ENCODE measurements at places on chromosomes 11 and 22. TPM values are rescaled to one million over a fixed set of nuclear protein-coding genes. Genes with fewer than 3 reads are reported as not detected.

Gene IGSF9B
- 101 TPM for total RNA-seq

Gene SAA4
- not detected for total RNA-seq

Gene CACNA1I
- 0.09 TPM for total RNA-seq

Gene PTDSS2
- 32.1 TPM for total RNA-seq

- H3K4me1 ChIP-seq: no peaks in the 10 kb centered on the region
- no peak for DNase-seq
- H3K4me3 ChIP-seq: no peak overlapping the region
These were observed 45.7 kb downstream of the PHF21B start for GRCh38 chr22:44963832-44964721.

DNA sequence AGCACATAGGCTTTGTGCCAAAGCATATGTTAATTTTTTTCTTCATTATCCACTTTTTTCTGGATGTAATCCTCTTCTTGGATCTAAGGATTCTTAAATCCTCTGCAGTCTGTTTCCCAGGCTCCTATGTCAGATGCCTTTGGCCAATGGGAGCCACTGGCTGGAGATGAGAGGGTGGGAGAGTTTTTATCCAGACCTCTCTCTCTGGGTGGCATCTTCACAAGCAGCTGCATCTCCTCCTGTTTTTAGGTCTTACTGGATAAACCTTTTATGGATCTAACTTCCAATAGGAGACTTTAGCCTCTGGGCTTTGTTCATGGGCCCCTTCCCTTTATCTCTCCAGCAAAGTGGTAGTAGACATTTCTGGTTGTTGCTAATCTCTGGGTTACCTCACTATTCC is 22.4 kb upstream of the MPPED2 start:
- DNase-seq: no peak
- H3K4me3 ChIP-seq: no peak overlapping the region
- H3K4me1 ChIP-seq: no peaks in the 10 kb centered on the region
- no peaks in the 10 kb centered on the region for H3K27me3 ChIP-seq
- no peaks in the 10 kb centered on the region for H3K36me3 ChIP-seq

DNA sequence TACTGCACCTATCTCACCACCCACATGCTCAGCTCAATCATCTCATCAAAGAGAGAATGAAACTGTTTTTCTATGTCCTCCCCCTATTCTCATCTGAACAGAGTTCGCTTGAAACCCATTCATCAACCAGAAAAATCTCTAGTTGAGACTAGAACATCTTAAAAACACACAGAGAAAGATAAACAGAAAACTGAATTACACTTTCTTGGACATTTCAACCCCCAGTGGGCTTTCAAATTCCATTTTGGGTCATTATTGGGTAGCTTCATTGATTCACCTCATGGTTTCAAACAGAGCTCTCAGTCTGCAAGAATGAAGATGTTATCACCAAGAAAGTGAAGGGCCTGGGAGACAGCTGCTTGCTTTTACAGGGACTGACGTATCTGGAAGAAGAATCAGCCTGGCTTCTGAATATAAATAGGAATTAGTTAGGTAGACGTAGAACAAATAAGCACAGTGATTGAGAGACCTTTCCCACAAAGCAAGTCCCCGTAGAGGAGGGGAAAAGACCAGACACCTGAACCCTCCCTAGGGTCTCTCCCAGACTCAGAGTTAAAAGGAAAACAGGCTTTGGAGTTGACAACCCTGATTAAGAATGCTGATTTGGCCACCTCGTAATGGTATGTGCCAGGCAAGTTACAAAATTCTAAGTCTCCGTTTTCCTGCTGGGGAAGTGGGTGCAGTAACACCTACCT is 155.7 kb downstream of the BBOX1 start:
- no peak overlapping the region for H3K4me3 ChIP-seq
- no peak for DNase-seq
- H3K27ac ChIP-seq: no peak overlapping the region
- no peaks in the 10 kb centered on the region for H3K36me3 ChIP-seq
- no peaks in the 10 kb centered on the region for H3K27me3 ChIP-seq
- no peaks in the 10 kb centered on the region for H3K4me1 ChIP-seq

GRCh38 chr11:64803846-64804345 is 882 bp upstream of the MAP4K2 start:
- H3K27me3 ChIP-seq: no peaks in the 10 kb centered on the region
- H3K36me3 ChIP-seq: peaks cover 41% of the 10 kb centered on the region
- H3K4me1 ChIP-seq: peaks cover 16% of the 10 kb centered on the region

- no peak for DNase-seq
- no peaks in the 10 kb centered on the region for H3K27me3 ChIP-seq
- H3K36me3 ChIP-seq: peaks cover 30% of the 10 kb centered on the region
These were observed 49.0 kb upstream of the SERPIND1 start for GRCh38 chr22:20724676-20725454.

- DNase-seq: no peak
- peaks cover 32% of the 10 kb centered on the region for H3K4me1 ChIP-seq
- H3K36me3 ChIP-seq: peaks cover 21% of the 10 kb centered on the region
- peak overlapping the region; percentile 90 for H3K4me3 ChIP-seq
- peak overlapping the region; percentile 86 for H3K27ac ChIP-seq
These were observed 31.4 kb downstream of the ARAP1 start for GRCh38 chr11:72720784-72721183.

- H3K36me3 ChIP-seq: no peaks in the 10 kb centered on the region
- no peak for DNase-seq
- no peaks in the 10 kb centered on the region for H3K4me1 ChIP-seq
- no peaks in the 10 kb centered on the region for H3K27me3 ChIP-seq
- no peak overlapping the region for H3K27ac ChIP-seq
- no peak overlapping the region for H3K4me3 ChIP-seq
These were observed 237.3 kb upstream of the CADM1 start for GRCh38 chr11:115741376-115742107.

DNA sequence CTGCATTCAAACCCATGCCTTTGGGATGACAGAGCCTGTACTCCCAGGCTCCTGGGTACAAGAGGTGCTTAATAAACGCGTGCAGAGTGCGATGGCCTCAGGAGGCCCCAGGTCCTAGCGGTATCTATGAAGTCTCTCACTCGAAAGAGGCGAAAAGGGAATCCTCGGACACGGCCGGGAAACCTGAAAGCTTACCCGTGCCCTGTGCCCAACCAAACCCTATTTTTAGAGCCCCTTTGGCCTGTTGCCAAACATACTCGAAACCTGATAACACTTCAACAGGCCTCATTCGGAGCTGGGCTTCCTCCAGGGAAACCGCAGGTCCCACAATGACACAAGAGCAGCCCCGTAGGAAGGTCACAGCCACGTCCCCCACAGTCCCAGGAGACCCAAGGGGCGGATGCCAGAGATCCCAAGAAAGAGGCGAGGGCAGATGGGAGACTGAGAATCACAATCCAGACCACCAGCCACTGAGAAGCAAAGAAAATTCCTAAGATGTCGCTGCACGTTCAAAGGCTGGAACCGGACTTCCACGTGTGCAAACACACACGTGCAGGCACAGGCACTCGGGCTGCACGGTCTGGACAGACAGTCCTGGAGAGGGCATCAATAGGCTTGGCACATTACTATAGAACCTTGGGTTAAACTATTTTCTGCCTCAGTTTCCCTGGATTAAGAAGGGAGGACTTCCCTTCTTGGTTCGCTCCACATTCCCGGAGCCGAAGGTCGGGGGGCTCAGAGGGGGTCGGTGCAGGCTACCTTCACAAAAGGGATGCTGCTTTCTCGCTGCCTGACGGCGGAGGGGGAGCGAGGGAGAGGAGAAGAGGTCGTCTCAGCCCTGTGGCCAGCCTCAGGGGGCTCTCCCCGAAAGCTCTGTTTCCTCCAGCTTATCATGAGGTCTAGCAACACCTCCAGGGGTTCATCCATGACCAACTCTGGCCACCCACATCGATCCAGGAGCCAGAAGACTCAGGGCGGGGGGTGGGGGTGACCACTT is 8.2 kb downstream of the PDGFB start:
- peaks cover 4% of the 10 kb centered on the region for H3K36me3 ChIP-seq
- peaks cover 40% of the 10 kb centered on the region for H3K4me1 ChIP-seq
- DNase-seq: no peak
- peak overlapping the region; percentile 1 for H3K27ac ChIP-seq
- H3K4me3 ChIP-seq: peak overlapping the region; percentile 37
